ENCODE measurements at places on chromosomes 5 and 9. TPM values are rescaled to one million over a fixed set of nuclear protein-coding genes. Genes with fewer than 3 reads are reported as not detected.

The IFNA2 gene
- total RNA-seq, result not detected

The PCDHA5 gene
- total RNA-seq, result not detected

The CTSL gene
- 13.2 TPM for total RNA-seq

DNA sequence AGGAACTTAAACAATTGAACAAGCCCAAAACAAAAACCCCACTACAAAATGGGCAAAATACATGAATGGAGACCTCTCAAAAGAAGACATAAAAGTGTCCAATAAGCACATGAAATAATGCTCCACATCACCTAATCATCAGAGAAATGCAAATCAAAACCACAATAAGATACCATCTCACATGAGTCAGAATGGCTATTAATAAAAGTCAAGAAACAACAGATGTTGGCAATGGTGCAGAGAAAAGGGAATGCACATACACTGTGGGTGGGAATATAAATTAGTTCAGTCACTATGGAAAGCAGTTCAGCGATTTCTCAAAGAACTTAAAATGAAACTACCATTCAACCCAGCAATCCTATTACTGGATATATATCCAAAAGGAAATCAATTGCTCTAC is 337.4 kb upstream of the GRIA1 start:
- no peak for ATAC-seq

- ATAC-seq, result peak; percentile 85
Observed at GRCh38 chr5:88845081-88845697, 37.8 kb downstream of the MEF2C start.

DNA sequence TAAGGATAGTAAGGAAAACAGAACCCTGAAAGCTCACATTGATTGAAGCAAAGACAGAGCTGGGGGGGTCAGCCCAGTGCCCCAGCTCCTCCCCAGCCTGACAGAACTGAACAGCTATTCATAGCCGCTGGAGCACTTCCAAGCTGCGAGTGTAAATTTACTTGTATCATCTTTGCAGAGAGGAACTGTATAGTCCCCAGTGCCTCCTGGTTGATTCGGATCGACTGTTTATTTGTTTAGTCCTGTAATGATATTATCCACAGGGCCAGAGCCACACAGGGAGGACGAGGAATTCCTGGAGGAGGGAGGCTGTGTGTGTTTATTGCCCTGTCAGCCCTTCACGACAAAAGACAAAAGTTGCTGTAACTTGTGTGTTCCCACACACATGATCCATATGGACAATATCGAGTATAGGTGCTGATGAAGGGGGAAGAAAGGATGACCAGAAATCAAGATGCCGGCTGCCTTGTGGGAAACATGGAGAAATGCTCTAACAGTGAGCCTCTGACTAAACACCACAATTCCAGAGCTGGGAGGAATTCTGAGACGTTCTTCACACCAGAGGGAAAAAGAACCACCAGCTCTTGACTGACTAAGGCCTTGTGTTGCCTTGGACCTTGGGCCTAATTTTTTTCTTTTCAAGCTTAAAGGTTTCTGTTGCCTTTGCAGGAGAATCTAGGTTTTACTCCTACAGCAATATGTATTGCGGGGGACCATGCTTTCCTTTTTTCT is 31.1 kb downstream of the FOXD1 start:
- ATAC-seq, result no peak

DNA sequence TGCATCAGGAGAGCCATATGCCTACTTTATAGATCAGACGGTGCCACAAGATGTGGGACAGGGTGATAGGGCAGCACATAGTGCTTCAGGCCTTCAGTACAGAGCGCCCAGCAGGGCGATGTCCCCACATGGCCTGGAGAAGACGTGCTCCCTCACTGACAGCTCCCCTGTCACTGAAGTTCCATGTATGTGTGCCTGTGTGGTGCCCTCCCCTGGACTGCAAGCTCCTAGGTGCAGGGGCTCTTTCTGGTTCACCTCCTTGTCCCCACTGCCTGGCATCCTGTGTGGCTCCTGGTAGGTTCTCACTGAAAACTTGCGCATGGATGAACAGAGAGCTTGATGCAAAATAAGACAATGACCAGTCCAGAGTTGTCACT is 233.1 kb downstream of the GADD45G start:
- no peak for ATAC-seq

GRCh38 chr5:96957254-96958049 is 21.6 kb downstream of the LNPEP start:
- ATAC-seq, result peak; percentile 94

GRCh38 chr5:72063219-72063819 is 44.0 kb upstream of the MAP1B start:
- no peak for ATAC-seq

GRCh38 chr9:10071579-10071978 is 541.2 kb downstream of the PTPRD start:
- no peak for ATAC-seq
